ENCODE measurements at places on chromosomes 1 and 21.

DNA sequence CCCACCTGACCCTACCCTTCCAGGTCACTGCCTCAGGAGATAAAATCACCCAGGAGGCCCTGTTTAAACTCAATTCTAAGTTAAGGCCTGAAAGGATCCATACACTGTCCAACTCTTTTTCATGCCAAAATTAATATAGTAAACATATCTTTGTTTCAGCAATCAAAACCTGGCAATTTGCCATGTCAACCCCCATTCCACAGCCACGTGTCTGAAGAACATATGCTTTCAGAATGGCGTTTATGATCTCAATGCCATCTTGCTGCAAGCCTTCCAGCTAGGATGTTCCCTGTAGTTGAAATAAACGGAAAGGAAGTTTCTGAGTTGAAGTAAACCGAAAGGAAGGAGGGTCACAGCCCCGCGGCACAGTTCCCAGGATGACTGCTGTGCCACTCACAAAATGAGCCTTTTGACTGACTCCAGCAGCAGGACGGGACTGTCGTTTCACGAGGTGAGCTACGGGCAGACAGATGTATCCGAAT is 472.0 kb downstream of the SMYD3 start:
- DNase-seq: no peak

- DNase-seq: no peak
Observed at GRCh38 chr1:98196012-98196411, 275.2 kb upstream of the DPYD start.

- no peak for DNase-seq
Observed at GRCh38 chr1:92876351-92876750, 44.5 kb downstream of the RPL5 start.

GRCh38 chr1:24871306-24871901 is 58.7 kb downstream of the RUNX3 start:
- DNase-seq: no peak

GRCh38 chr1:160437432-160438316 is 37.3 kb downstream of the VANGL2 start:
- DNase-seq: no peak

- peak; percentile 46 for DNase-seq
Observed at GRCh38 chr1:110524311-110525248, 5.6 kb upstream of the KCNA10 start.

- DNase-seq: no peak
Observed at GRCh38 chr1:145889722-145890121, 4.1 kb upstream of the ANKRD35 start.

DNA sequence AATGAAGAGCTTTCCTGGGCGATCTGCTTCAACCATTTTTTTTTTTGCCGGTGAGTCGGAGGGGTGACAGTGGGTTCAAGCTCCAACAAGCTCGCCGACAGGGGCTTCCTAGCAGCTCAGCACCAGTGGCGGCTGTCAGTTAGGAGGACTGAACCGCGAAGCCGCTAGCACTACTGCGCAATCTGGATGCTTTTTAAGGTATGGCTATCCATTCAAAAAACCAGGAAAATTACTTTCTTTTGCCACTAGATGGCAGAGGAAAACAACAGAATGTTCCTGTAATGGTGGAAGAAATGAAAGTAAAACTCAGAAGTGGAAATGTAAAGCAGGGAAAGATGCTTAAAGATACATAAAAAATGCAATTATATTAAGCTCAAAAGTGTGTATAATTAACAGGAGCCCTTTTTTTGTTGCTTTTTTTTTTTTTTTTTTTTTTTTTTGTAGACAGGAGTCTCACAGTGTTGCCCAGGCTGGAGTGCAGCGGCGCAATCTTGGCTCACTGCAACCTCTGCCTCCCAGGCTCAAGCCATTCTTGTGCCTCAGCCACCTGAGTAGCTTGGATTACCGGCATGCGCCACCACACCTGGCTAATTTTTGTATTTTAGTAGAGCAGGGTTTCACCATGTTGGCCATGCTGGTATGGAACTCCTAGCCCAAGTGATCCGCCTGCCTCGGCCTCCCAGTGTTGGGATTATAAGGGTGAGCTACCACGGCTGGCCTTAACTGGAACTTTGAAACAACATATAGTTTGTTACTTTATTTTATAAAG is 8.5 kb downstream of the KYAT3 start:
- peak; percentile 49 for DNase-seq

DNA sequence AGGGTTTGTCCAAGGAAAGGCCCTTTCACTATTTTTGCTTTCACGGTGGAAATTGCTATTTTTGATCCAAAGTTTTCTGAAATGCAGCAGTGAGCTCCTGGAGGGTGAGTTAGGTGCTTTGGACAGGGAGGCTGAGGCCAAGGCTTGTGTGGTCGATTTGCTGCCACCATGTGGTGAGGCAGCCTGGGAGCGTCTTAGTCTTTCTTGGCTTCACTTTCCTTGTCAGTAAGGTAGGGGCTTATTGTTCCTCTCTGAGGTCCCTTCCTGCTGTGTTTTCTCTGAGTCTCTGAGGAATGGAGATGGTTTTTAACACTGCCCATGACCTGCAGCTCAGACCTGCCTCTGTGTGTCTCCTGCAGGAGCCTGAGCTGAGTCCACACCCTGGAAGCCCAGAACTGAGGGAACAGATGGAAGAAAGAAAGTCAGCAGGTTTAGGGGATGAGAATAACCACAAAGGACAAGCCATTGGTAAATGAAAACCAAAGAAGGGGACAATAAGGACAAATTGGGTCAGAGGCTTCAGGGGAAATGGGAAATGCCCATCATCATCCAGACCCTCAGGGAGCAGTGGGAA is 20.1 kb upstream of the S100A10 start:
- peak; percentile 40 for DNase-seq

DNA sequence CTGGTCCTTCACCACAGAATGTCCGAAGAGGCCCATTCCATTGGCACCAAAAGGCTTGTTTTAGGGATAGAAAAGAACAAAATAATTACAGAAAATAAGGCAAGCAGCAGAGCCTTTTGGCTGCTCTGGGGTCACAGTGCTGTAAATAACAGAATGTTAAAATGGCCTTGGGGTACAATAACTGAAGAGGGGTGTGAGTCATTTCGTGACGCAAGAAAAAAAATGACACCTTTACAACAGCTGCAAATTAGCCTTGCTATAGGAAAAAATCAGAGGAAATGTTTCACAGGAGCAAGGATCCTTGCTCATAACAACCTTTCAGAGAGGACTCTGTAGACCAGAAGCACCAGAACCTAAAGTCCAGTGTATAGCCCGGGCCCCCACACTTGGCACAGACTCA is 483.4 kb downstream of the OMA1 start:
- DNase-seq: no peak

GRCh38 chr1:221394011-221394544 is 347.8 kb downstream of the DUSP10 start:
- no peak for DNase-seq

- no peak for DNase-seq
Observed at GRCh38 chr1:38745476-38746401, 113.8 kb downstream of the RRAGC start.

- no peak for DNase-seq
Observed at GRCh38 chr21:16096988-16097387, 367.2 kb downstream of the USP25 start.

DNA sequence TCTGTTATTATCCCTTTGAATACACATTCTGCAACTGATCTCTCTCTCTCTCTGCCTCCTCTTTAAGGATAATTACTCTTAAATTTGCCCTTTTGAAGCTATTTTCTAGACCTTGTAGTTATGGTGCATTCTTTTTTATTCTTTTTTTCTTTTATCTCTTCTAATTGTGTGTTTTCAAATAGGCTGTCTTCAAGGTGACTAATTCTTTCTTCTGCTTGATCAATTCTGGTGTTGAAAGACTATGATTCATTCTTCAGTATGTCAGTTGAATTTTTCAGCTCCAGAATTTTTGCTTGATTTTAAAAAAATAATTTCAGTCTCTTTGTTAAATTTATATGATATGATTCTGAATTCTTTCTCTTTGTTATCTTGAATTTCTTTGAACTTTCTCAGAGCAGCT is 95.6 kb upstream of the GPR52 start:
- DNase-seq: no peak

- DNase-seq: no peak
Observed at GRCh38 chr1:192966073-192966472, 93.1 kb downstream of the UCHL5 start.

GRCh38 chr21:33541105-33541711 is 709 bp downstream of the GART start:
- DNase-seq: no peak
